ENCODE measurements at places on chromosomes 2 and 18. TPM values are rescaled to one million over a fixed set of nuclear protein-coding genes. Genes with fewer than 3 reads are reported as not detected.

DNA sequence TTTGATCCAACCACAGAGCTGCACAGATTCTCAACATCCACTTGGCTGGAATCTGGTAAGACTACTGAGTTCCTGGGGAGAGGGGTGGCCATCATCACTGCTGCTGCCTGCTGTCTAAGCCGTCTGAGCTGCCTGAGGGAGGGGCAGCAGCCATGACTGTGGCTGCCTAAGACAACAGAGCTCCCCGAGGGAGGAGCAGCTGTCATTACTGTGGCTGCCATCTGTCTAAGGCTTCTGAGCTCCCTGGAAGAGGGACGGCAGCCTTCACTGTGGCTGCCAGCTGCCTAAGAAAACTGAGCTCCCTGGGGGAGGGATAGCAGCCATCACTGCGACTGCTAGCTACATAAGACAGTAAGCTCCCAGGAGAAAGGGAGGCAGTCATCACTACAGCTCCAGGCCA, 584.4 kb downstream of the NR4A2 start:
- no peak for DNase-seq

GRCh38 chr18:50590593-50590992, 30.7 kb downstream of the MAPK4 start:
- DNase-seq = no peak

- no peak for DNase-seq
These were observed 41.1 kb upstream of the VIT start for GRCh38 chr2:36655453-36655852.

DNA sequence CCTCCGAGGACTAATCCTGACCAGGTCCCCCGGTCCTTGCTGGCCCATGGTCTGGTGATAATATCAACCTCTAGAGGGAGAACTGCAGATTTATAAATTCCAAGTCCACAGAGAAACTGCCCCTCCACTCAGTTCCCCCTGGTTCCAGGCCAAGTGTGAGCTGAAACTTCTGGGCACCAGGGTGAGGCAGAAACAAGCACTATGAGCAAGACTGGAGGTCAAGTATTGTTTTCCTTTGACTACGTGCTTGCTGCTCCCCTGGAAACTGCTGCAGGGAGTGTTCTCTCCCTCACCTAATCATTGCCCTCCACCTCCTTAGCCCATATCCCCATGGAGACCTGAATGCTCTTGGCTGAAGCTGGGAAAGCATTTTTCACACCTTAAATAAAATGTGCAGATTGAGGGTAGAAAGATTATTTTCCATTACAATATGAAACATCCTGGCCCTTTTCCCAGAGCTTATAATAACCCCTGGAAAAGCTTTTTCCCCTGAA, 135.2 kb downstream of the RDH14 start:
- no peak for DNase-seq

DNA sequence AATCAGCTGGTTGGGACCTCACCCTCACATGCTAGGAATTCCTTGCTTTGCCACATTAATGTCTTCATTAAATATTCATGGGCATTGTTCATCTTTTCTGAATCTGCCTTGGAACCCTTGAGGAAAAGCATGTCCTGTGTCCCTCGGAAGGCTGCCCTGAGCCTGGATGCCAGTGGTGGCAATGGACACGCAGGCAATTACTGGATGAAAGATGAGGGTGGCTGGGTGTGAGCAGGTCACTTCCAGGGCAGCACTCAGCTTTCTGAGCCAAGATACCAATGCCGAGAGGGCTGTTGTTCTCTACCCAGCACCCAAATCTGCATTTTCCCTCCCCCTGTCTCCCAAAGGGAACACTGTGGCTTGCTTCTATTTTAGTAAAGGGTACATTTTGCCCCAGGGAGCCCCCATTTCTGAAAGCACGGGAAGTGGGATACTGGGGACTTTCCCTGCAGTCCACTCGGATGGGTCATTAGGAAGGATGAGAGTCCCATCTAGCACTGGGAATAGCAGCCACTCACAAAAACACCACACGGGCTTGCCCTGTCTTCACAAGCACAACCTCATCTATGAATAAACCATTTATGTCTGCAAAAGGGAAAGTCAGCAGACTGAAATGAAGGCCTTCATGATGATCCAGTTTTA, 234.8 kb downstream of the SOX11 start:
- DNase-seq = no peak

DNA sequence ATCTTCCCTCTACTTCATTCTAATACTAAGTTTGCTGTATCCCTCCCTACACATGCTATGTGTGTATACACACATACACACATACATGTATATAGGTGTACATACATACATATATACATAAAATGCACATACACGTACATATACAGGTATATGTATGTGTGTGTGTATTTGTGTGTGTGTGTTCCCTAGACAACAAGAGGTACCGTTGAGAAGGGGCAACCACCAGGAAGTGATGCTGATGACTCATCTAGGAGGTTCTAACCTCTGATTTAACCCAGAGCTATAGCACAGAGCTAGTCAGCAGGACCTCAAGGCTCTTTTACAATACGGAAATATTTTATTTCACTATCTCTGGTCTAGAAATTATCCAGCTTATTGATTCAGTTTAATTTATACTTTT, 139.2 kb downstream of the LAMA3 start:
- DNase-seq = no peak

- no peak for DNase-seq
These were observed 271.5 kb downstream of the MBD5 start for GRCh38 chr2:148292431-148292830.

- peak; percentile 23 for DNase-seq
These were observed 22.7 kb upstream of the GMPPA start for GRCh38 chr2:219475697-219476651.

GRCh38 chr2:68236876-68237275, 15.5 kb downstream of the PPP3R1 start:
- no peak for DNase-seq

GRCh38 chr2:2405780-2406179, 74.7 kb upstream of the MYT1L start:
- DNase-seq = no peak

DNA sequence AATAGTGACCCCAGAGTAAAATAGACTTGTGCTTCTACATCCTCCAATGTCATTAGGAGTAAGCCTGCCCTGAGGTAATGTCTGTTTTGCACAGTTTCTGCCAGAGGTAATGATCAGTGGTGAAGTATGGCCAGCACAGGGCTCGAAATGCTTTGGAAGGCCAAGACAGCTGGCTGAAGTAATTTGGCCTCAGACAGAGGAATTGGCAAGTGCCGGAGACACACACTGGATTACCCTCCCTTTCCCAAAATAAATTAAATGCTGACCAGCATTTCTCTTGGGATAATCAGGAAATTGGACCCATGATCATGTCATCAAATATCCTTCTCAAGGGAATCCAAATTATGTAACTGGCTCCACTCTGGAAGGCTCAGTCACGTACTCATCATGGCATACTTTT, 379.0 kb upstream of the CHST9 start:
- DNase-seq = no peak

DNA sequence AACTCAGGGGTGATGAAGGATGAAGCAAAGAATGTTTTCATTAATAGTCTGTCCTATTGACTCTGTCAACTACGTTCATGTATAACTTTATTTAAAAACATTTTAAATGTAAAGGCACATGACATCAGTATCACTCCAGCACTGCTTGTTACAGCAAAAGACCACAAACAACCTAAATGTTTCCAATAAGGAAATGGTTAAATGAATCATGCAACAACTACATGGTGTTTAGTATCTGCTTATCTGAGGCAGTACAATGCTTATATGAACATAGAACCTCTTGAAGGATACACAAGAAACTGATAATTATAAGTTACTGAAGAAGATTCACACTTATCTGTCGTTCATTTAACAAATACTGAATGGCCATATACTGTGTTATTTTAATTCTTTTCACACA, 8.4 kb downstream of the BARD1 start:
- no peak for DNase-seq

DNA sequence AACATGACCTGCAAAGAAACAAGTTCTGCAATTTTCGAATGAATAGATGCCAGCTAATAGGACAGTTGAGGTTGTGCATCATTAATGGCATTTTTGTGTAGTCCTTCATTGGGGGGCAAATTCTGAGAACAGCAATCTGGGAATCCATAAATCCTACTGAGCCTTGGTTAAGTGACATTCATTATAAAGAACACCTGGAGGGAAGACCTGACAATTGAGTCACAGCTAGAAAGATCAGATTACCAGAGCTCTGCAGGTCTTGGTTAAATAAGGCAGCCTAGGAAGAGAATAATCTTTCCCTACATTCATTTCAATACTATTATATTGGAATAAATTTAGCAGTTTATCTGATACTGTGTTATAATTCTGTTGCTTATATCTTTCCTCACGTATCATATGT, 14.3 kb downstream of the KCNH7 start:
- no peak for DNase-seq

DNA sequence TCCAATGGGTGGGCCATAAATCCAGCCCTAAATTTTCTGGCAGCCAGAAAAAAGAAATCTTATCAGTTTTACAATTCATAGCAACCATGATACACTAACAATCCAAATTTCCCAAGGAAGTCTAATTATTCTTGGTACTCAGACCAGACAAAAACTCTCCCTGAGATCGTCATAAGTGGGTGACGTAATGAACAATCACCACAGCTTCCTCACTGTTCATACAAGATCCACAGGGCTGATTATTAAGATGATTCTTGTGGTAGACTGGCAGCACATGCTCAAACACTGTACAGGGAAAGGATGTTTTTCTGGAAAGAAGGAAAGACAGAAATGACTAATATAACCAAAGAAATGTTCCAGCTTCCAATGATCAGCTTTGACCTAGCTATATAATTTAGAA, 178.3 kb upstream of the CRIM1 start:
- DNase-seq = no peak

DNA sequence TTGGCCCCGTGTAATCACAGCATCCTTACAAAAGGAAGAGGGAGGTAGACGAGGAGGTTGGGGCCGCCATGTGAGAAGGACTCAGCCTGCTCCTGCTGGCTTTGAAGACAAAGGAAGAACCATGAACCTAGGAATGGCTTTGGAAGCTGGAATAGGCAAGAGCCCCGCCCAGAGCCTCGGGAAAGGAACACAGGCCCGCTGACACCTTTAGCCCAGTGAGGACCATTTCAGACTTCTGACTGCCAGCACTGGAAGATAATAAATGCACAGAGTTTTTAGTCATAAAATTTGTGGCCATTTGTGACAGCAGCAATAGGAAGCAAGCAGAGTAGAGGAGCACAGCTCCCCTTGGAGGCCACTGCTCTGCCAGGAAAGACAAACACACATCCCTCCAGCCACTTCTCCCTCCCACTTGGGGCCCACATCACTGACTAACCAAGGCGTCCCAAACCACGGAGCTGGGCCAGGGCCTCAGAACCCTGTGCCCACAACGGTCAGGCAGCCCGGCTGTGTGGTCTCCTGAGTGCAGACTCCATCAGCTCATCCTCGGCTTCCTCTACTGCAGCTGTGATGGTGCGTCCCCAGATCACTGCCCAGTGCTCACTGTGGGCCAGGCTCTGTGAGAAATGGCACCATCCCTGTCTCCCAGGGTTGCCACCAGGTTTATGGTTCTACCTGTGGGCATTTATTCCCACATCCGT, 39.7 kb downstream of the TFCP2L1 start:
- no peak for DNase-seq

DNA sequence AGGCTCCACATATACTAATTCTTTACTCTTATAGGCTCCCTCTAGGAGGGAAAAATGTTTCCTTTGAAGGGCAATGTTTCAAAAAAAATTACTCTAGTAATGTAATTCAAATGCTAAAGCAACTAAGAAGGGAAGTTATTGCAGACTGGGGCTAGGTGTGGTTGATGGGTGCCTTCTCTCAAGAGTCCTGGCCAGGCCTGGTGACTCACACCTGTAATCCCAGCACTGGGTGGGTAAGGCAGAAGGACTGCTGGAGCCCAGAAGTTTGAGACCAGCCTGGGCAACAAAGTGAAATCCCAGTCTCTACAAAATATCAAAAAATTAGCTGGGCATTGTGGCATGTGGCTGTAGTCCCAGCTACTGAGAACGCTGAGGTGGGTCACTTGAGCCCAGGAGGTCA, 31.2 kb upstream of the CDKL4 start:
- no peak for DNase-seq

DNA sequence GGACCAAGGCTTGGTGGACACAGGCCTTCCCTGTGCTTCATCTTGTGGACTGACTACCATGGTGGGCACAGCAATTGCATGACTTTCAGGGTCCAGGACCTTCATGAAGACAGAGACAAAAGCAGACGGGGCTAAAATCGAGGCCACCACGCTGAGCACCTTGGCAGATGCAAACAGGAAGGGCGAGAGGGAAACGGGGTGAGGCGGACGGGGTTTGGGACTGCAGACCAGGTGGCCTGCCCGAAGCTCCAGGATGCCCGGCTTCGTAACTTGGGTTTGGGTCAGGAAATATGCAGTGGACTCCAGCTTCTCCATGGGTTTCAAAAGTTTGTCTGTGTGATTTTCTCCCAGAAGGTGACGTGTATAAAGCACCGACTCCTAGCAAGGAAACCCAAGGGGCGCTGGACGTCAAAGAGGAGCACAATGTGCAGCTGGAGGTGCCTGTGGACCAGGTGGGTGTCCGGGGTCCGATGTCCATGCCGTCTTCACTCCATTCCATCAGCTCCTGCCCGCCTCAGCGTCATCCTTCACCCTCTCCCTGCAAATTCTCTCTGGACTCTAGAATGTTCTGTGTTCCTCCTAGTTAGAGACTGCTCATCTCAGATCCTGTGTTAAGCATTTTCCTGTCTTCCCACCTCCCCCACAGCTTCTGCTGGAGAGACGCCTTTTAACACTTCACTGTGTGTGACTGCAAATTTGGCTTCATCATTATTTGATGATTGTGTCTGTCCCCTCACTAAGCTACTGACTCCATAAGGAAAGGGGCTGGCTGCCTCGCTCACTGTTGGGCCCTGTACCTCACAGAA, 65.8 kb downstream of the DCDC2C start:
- peak; percentile 11 for DNase-seq

- no peak for DNase-seq
These were observed 68.9 kb downstream of the PRPF40A start for GRCh38 chr2:152648336-152648735.

- DNase-seq = no peak
These were observed 31.9 kb upstream of the SLC25A52 start for GRCh38 chr18:31792580-31792911.

DNA sequence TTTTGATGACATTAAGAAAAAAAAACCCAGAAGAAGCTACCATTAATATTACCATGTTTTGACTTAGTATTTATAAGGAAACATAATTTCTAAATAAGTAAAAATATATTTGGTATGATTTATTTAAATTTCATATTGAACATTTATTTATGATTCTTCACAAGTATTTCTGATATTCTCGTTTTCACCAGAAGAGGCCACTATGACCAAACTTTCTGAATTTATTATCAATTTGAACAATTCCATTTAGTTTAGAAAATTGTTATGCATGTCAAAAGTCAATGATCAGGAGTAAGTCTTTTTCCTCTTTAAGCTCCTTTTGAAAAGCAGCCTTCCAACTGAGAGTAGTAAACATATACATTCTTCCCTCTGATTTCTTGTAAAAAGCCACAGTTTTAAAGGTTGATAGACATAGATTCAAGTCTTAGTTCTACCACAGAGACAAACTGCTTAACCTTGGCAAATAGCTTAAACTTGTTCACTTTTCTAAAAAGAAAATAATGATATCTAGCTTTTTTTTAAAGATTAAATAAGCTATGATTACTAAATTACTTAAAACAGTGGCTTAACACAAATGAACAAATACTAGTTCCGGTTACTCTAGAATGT, 329.9 kb downstream of the TRIB2 start:
- no peak for DNase-seq

GRCh38 chr18:5529471-5529870, 14.3 kb downstream of the EPB41L3 start:
- no peak for DNase-seq

The CDH7 gene
- 2.3 TPM for total RNA-seq

The MAP3K19 gene
- 0.78 TPM for total RNA-seq

The CCDC102B gene
- 20.1 TPM for total RNA-seq

The SGPP2 gene
- 1.2 TPM for total RNA-seq

The COBLL1 gene
- total RNA-seq = 10.8 TPM

All from occipital lobe (tissue), 3 donors.